ENCODE measurements at places on chromosomes 4 and X. TPM values are rescaled to one million over a fixed set of nuclear protein-coding genes. Genes with fewer than 3 reads are reported as not detected.

Gene YY2
- 3.4 TPM for total RNA-seq

DNA sequence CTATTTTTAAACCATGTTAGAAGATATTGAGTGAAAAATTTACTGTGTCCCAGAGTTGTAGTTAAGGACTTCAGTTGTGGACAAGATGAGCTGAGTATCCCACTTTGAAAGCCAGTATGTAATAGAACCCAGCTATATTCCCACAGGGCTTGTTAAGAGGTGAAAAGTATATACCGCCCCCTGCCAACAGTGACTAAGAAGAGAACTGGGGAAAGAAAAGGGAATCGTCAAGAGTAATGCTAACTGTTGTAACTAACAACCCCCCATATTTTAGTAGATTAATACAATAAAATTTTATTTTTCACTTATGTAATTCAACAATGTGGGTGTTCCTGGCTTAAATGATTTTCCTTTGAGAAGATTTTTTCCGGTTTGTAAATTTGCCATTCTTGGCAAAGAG is 250.4 kb upstream of the GIMD1 start:
- DNase-seq, result peak; percentile 24

Gene CORIN
- total RNA-seq, result 1.0 TPM

GRCh38 chr4:121380776-121381462 is at the start of gene QRFPR:
TSS of gene QRFPR (minus strand) at chr4:121381018. CDS start at chr4:121380647, 371 bp downstream.
- peak; percentile 88 for DNase-seq

GRCh38 chr4:174241162-174241561 is 42.3 kb downstream of the FBXO8 start:
- DNase-seq, result no peak

Gene RPGR
- 23.8 TPM for total RNA-seq

- no peak for DNase-seq
Measured at GRCh38 chr4:165457793-165458192, 79.0 kb downstream of the CPE start.

Gene CTAG2
- total RNA-seq, result not detected

- peak; percentile 47 for DNase-seq
Measured at GRCh38 chr4:45580334-45580733, 543.5 kb downstream of the GABRG1 start.

- no peak for DNase-seq
Measured at GRCh38 chr4:2390784-2391421, 27.5 kb downstream of the ZFYVE28 start.

DNA sequence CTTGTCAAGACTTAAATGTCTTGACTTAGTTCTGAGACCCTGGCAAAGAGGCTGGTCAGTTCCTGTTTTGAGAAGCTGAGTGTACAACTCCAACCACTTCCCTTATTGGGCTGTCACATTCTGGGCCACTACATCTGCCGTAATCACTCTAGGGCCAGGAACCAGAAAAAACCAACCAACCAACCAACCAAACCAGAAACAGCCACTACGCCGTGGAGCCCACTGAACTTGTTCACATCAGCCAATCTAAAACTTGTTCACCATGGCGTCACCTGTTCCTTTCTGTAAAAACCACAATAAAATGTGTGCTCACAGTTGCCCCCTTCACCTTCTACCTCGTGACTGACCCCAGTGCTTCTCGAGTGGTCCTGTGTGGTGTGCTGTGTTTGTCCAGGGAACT is 107.3 kb downstream of the JADE1 start:
- DNase-seq, result no peak

DNA sequence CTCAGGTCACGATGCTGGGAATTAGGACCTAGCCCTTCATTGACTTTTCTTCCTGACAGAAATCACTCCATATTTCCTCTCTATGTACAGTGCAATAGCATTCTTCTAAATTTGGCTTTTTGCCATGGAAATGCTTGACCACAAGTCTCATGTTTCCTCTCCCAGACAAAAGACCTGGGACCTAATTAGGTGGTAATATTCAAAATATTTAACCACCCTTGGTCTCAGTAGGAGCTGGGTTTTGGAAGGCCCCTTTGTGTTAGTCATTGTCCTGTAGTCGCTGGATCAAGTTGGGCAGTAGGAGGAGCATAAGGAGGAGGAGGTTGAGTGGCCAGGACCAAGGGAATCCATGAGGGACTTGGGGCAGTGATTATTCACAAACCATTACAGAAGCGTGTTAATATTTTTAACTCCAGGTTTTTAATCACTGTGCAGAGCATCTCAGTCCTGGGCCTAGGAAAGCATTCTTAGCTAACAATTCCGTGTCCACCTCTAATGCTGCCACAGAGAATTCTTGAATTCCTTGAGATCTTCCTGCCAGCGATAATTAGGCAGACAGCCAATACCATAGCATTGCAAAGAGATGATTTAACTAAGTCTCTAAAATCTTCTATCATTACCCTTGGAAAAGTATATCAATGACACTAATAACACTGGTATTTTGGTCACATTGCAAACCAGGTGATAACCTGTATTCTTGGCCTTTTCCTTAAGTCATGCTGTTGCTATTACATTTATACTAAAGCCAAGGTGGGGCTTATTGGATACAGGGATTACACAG is 25.0 kb upstream of the SHROOM4 start:
- DNase-seq, result peak; percentile 46

Gene LPAR4
- not detected for total RNA-seq
